ENCODE measurements at places on chromosomes 3 and 15.

DNA sequence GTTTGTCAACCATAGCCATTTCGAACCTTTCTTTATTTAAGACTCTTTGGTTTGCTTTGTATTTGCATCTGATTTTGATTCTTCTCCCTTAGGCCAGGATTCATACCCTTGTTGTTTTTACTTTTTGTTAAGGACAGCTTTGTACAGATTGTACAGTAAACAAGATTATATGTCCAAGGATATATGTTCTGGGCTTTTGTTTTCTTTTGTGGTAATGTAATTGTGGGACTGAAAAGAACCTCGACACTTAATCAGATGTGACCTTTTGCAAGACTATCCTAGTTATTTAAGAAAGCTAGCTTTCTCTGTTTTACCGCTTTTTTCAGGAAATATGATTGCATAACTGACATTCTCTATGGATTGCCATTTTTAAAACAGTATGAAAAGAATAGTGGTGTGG lies 67.0 kb upstream of the SAMMSON start:
- DNase-seq: no peak

GRCh38 chr15:40549894-40550293 lies 14.9 kb downstream of the CCDC32 start:
- no peak for DNase-seq

- no peak for DNase-seq
Measured at GRCh38 chr15:63043335-63044076, 959 bp downstream of the TPM1 start.

DNA sequence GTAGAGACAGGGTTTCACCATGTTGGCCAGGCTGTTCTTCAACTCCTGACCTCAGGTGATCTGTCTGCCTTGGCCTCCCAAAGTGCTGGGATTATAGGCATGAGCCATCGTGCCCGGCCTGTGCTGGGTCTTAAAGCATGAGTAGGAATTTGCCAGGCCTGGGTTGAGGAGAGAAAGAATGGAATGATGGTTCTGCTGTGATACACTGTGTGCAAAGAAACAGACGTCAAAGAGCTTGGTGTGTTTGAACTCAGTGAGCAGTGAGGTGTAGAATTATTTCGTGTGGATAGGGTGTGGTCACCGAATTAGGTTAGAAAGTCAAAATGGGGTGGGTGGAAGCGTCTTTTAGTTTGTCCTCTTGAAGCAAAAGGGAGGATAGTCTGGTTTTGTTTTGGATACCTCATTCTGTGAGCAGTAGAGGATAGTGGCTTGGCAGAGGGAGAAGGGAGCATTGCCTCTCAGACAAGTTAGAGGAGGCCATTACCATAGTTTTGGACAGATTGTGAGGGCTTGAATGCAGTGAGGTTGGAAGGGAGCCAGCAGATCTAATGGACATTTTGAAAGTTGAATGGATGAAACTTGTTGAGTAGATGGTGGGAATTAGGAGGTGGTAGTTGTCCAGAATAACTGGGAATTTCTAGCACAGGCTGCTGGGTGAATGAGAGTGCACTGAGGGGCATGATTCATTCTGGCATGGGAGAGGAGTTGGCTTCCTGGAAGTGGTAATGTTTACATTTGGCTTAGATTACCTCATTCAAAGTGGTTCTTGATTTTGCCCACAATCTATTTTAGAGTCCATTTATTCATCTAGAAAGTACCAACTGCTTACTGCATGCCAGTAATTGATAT lies 27.2 kb downstream of the AKAP13 start:
- DNase-seq: peak; percentile 12

DNA sequence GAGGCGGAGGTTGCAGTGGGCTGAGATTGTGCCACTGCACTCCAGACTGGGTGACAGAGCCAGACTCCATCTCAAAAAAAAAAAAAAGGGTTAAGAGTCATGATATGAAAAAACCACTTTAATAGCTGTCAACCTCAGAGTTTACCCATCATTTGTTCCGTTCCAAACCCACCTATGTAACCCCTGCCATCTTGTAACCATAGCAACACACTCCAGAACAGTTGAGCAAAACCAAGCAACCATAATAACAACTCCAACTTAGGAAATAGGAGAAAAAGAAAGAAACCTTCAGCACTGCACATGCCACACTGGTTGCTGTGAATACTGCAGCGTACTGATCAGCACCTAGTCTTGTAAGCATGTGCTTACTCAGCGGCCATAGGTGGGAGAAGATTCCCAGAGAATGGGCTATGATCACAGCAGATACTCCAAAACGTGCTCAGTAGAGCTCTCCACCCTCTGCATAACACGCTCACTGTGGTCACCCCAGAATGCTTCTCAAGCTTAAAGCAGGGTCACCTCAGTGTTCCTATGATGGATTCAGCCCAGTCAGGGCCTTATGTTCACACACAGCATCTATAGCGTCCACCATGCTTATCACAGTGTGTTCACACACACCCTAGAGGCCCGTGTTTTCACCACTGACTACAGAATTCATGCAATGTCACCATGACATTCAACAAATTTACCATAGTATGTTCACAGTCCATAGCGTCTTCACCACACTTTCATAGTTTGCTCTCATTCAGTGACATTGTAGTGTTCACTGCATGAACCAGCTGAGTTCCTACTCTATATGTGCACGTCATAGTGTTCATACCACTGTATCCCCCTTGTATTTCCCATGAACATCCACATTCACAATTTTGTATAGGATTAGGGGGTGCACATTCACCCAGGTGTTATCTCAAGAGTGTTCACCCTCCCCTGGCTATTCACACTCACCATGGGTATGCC lies 6.5 kb upstream of the CILP start:
- DNase-seq: no peak

DNA sequence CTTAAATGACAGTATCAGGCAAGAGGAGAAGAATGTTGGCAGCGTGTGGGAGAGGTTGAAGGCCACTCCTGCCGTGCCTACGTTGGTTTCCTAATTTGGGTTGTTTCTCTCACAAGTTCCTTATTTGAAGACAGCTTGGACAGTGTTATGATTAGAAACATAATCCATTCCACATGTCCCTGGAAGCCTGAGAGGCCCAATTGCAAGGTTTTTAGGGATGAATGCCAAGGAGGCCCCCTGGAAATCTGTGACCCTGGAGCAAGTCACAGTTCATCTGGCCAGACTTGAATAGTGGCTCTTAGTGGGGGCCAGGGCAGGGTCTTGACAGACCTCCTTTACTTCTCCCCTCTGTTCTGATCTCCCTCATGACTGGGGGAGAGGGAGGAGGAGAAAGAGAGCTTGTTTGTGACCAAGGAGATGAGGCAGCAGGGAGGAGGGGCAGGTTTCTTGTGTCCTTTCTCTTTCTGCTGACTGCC lies 584.4 kb upstream of the TBL1XR1 start:
- no peak for DNase-seq

GRCh38 chr15:69691307-69692015 lies 238.8 kb downstream of the RPLP1 start:
- DNase-seq: no peak
